Memory B cell (primary cell): ENCODE measurements at places on chromosomes 5 and 9.
A peak's percentile ranks its signal among the peaks of the same experiment; 100 is the strongest.

- H3K36me3 ChIP-seq = no peaks in the 10 kb centered on the region
- no peak overlapping the region for H3K4me3 ChIP-seq
- peaks cover 14% of the 10 kb centered on the region for H3K27me3 ChIP-seq
- no peak overlapping the region for H3K27ac ChIP-seq
Observed at GRCh38 chr5:177565046-177565445, 10.7 kb upstream of the FAM193B start.

DNA sequence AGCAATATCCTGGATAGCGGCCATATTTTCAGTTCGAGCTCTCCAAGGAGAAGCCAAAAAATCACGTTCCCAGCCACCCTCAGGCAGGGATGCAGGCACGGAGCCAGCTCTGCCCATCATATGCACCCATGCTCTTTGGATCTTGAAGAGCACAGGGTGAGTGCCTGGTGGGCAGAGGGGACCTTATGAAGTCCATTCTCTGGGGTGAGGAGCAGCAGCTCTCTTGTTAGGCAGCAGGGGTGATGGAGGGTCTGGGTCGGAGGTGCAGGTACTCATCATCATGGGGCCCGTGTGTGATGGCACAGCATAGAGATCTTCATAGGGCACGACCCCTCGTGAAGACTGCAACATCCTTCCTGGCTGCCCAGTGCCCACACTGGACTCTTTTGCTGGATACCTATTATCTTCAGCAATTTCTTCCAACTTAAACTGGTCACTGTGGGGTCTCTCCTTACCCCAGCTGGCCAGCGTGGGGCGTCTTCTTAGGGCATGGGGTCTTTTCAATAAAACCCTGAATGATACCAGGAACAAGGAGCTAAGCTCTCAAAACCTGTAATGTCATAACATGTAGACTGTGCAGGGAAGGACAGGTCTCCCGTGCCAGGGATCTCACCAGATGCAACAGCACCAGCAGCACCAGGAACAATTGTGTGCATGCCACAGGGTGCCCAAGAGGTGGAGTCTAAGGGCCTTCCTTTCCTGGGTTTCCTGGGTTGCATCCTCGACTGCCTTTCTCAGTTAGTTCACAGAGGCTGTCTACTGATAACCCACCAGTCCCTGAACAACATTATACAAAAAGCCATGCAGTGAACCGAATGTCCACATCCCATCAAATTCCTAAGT, 165.0 kb downstream of the TENT4A start:
- no peaks in the 10 kb centered on the region for H3K36me3 ChIP-seq
- no peak overlapping the region for H3K27ac ChIP-seq
- no peaks in the 10 kb centered on the region for H3K4me1 ChIP-seq

DNA sequence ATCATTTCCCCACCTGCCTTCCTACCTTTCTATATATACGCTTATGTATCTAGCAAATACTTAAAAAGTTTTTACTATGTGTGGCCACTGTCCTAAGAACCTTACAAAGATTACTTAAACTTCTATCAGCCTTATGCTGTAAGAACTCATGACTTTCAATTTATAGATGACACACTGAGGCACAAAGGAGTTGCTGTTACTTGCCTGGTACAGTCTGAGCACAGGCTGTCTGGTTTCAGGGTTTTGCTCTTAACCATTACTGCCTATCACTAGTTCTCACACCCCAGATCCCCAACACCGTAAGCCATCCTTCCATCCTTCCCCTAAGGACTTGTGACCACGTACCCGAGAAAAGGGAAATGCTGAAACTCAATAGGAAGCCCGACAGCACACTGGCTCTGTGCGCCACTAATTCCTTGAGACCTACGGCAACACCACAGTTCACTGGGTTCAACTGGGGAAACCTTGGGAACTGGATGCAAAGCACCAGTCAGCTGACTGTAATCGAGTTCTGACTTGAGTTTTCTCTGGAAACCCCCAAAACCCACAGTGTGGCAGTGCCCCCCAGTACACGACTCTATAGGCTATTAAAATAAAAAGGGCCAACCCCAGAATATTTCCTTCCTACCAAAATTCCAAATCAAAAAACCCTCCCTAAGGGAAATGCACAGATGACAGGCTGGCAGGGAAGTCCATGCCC, 56.0 kb downstream of the AUH start:
- no peaks in the 10 kb centered on the region for H3K27me3 ChIP-seq
- H3K4me3 ChIP-seq = no peak overlapping the region
- peak overlapping the region; percentile 56 for H3K27ac ChIP-seq
- H3K4me1 ChIP-seq = peaks cover 24% of the 10 kb centered on the region
- peaks cover 31% of the 10 kb centered on the region for H3K36me3 ChIP-seq
- DNase-seq = no peak

GRCh38 chr5:142821733-142822487, 51.7 kb downstream of the ARHGAP26 start:
- H3K4me3 ChIP-seq = no peak overlapping the region
- H3K36me3 ChIP-seq = peaks cover 3% of the 10 kb centered on the region
- no peak overlapping the region for H3K27ac ChIP-seq

GRCh38 chr5:143573568-143574170, 170.2 kb upstream of the NR3C1 start:
- H3K4me1 ChIP-seq = peaks cover 10% of the 10 kb centered on the region
- H3K27me3 ChIP-seq = no peaks in the 10 kb centered on the region
- DNase-seq = no peak
- no peak overlapping the region for H3K27ac ChIP-seq
- no peak overlapping the region for H3K4me3 ChIP-seq

DNA sequence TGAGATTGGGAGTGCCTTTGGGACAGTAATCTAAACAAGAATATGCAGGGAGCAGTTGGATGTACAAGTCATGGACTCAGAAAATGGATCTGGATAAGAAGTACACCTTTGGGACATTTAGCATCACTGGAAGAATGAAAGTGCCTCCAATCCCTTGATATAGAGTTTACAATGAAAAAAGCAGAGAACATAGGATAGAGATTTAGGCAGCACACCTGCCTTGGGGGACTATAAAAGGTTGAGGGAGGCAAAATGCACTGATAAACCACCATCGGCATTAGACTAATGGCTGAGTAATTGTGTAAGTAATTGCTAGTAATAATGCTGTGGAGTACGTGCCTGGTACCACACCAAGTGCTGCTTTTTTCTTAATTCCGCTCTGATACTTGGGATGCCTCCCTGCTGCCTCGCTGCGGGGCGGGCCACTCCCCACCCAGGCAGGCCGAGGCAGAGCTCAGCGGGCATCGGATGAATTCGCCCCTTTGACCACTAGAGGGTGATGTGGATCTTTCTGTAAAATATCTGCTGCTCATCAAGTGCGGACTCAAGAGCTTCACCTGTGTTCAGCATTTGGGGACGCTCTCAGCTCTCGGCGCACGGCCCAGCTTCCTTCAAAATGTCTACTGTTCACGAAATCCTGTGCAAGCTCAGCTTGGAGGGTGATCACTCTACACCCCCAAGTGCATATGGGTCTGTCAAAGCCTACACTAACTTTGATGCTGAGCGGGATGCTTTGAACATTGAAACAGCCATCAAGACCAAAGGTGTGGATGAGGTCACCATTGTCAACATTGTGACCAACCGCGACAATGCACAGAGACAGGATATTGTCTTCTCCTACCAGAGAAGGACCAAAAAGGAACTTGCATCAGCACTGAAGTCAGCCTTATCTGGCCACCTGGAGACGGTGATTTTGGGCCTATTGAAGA, 99.9 kb downstream of the ANKRD18B start:
- H3K36me3 ChIP-seq = no peaks in the 10 kb centered on the region
- peak; percentile 64 for DNase-seq
- peaks cover 4% of the 10 kb centered on the region for H3K4me1 ChIP-seq
- no peak overlapping the region for H3K27ac ChIP-seq
- peaks cover 17% of the 10 kb centered on the region for H3K27me3 ChIP-seq
- H3K4me3 ChIP-seq = no peak overlapping the region

GRCh38 chr5:10789726-10790125, 28.7 kb upstream of the DAP start:
- H3K27ac ChIP-seq = no peak overlapping the region
- no peaks in the 10 kb centered on the region for H3K27me3 ChIP-seq
- H3K4me1 ChIP-seq = peaks cover 6% of the 10 kb centered on the region
- H3K36me3 ChIP-seq = no peaks in the 10 kb centered on the region
- H3K4me3 ChIP-seq = no peak overlapping the region

DNA sequence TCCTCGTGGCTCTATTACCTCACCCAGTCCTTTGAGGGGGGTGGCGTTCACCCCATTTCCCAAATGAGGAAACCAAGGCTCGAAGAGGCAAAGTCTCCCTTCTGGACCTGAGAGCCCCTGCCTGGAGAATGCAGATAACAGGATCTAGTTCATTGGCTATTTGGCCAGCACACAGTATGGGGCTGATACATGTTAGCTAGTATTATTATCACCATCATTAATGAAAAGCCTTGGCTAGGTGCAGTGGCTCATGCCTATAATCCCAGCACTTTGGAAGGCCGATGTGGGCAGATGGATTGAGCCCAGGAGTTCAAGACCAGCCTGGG, 4.3 kb downstream of the SH3GLB2 start:
- no peak overlapping the region for H3K27ac ChIP-seq
- H3K4me3 ChIP-seq = no peak overlapping the region
- peaks cover 25% of the 10 kb centered on the region for H3K4me1 ChIP-seq
- peaks cover under 1% of the 10 kb centered on the region for H3K36me3 ChIP-seq
- no peak for DNase-seq
- H3K27me3 ChIP-seq = no peaks in the 10 kb centered on the region

DNA sequence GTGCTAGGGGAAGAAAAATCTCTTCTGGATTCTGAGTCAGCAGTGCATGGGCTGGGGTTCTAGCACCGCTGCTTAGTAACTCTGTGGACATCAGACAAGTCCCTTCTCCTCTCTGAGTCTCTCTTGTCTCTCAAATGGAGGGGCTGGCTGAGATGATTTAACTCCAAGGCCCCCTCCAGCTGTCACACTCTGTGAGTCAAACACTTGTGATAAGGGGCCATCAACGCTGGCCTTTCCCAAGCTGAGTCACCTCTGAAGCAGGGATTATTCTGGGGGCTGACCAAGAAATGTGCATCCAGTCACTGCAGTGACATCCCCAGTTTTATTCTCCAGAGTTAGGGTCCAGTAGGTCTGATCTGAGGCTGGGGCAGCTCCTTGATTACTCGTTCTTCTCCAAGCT, 110.4 kb upstream of the ZNF462 start:
- no peak for DNase-seq
- no peak overlapping the region for H3K4me3 ChIP-seq
- H3K4me1 ChIP-seq = peaks cover 5% of the 10 kb centered on the region
- H3K27me3 ChIP-seq = no peaks in the 10 kb centered on the region
- H3K36me3 ChIP-seq = no peaks in the 10 kb centered on the region
